ENCODE measurements at places on chromosomes 6 and 20.

GRCh38 chr6:90158936-90159335, 137.7 kb downstream of the BACH2 start:
- no peak for DNase-seq

DNA sequence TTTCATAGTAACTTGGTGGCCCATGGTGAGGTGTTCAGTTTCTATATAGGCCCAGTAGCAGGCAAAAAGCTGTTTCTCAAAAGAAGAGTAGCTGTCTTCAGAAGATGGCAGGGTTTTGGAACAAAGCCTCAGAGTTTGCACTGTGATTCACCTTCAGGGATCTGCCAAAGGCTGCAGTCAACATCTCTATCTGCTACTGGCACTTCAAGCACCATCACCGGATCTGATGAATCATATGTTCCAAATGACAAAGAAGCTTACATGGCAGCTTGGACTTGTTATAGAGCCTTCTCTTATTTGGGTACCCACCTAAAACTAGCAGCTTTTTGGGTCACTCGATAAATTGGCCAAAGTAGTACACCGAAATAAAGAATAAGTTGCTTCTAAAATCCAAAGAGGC, 39.5 kb downstream of the PKIB start:
- DNase-seq = no peak

GRCh38 chr20:11159728-11160127, 485.9 kb upstream of the JAG1 start:
- DNase-seq = no peak

DNA sequence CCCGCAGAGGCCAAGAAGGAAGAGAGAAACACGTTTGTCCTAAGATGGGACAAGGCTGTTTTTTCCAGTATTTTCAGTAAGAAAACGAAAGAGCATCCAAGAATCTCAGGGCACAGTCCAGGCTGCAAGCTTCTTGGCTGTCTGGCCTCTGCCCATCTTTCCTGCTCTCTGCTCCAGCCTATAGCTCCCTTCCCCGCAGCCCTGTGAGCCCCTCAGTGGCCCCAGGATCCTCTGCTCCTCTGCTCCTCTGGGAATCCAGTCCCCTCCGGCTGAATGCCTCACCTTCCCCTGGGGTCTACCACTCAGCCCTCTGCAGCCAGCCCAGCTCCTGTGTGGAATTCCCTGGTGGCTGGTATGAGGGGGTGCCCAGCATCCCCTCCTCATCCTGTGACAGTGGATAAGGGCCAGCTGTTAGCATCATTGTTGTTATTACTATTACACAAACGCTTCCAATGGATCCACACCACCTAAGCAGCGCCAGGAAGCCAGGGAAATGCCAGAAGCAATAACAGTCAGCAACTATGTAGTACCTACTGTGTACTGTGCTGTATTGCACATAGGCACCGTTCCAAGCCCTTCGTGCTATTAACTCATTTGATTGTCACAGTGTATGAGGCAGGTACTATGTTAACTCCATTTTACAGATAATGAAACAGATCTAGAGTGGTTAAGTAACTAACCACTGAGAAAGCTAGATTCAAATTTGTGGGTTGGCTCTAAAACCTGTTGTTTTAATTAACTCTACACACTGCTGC, 60.3 kb upstream of the PTPN1 start:
- DNase-seq = no peak

DNA sequence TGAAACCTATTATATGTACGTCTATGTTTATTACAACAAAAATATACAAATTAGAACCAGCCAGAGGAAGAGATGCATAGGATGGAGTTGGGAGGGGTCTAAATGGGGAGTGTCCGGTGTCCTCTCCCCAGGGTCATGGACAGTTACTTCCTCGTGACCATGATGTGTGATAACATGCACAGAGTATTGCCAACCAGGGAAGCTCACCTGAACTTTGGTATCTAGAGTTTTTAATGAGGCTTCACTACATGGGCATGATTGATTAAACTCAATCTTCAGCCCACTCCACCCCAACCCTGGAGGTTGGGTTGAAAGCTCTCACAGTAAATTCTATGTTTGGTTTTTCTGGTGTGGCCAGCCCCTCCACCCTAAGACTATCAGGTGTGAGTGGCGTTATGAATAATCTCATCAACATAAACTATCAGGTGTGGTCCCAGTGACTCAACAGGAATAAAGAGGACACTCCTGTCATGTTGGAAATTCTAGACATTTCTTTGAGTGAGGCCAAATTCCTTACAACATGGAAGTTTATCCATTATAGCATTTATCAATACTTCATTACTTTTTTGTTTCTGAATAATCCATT, 36.4 kb upstream of the FKBP1A start:
- no peak for DNase-seq

GRCh38 chr6:69780585-69781178, 16.1 kb downstream of the LMBRD1 start:
- no peak for DNase-seq

DNA sequence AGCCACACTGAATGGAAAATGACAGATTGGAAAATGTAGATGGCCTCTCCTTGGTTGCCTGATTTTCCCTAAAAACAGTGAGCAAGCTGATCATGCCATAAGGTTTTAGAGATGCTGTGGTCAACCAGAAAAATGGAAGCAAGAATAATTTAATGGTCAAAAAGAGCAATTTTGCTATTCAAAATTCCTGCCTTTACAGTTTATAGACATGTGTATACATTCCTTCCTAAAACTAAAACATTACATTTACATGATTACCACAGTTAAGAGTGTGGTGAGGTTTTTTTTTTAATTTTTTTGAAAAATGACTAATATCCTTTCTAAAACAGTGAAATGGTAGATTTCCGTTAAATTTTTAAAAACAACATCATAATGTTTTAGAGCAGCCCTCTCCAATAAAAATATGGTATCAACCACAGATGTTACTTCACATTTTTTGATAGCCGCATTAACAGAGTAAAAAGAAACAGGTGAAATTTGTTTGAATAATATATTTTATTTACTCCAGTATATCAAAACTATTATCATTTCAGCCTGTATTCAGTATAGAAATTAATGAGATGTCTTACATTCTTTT, 407.0 kb upstream of the SOX4 start:
- DNase-seq = no peak

Measured in activated gamma-delta T cell treated with Interleukin-2 at 50 U/mL for 16 hours (primary cell).